HFF-Myc (cell line): ENCODE measurements at places on chromosomes 2 and 18.

DNA sequence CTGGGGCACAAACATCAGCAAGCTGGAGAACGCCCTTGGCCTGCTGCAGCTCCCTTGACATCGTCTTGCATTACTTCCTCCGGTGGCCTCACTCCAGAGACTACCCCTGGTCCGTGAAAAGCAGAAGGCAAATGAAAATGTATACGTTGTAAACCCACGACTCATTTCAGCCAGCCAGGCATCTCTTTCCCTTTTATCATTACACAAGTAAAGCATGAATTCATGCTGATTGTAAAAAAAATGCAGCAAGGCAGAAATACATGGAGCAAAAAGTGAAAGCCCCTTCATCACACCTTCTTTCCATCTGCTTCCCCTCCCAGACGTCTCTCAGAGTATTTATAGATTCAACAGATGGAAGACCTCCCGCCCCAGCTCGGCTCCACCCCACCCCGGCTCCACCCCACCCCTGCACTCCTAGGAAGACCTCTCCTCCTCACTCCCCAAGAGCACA is 41.6 kb upstream of the RALBP1 start:
- no peak for DNase-seq

GRCh38 chr2:8872821-8873432 is 35.5 kb upstream of the KIDINS220 start:
- DNase-seq, result peak; percentile 30

DNA sequence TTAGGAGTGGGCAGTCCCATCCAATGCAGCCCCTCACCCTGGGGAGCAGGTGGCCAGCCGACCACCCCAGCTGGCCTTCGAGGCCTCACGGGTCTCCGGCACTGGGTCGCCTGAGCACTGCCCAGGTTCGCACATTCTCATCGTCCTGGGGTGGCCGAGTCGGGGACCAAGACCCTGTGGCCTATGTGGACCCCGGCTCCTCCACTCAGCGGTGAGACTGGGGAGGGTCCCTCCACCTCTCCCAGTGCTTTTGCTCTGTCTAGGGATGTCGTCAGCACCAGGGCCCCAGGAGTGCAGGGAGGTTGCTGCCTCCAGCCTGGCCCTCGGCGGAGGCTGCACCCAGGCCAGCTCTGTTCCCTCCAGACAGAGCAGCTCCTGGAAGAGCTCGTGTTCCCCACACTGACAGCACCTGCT is 89.6 kb downstream of the TPO start:
- DNase-seq, result no peak

GRCh38 chr18:22219568-22220355 is 50.4 kb downstream of the GATA6 start:
- DNase-seq, result no peak

DNA sequence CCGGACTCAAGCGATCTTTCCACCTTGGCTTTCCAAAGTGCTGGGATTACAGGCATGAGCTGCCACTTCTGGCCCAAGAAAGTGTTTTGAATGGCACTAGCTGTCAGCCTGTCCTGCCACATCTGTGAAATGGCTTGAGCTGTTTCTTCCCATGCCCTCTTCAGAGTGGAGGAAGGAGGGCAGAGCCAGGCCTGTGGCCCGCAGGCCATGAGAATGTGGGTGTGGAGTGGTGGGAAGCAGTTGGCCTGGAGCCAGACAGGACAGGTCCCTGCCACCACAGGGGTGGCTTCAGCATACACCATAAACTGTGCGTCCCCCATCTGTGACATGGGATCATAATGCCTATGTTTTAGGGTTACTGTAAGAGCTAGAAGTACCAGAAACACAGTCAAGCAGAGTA is 6.5 kb downstream of the SLC66A3 start:
- DNase-seq, result no peak

- no peak for DNase-seq
Measured at GRCh38 chr2:157307021-157307420, 18.6 kb downstream of the ERMN start.

GRCh38 chr2:67083951-67084350 is 313.2 kb upstream of the ETAA1 start:
- no peak for DNase-seq

GRCh38 chr2:111662771-111663470 is 221.1 kb downstream of the ANAPC1 start:
- DNase-seq, result no peak

DNA sequence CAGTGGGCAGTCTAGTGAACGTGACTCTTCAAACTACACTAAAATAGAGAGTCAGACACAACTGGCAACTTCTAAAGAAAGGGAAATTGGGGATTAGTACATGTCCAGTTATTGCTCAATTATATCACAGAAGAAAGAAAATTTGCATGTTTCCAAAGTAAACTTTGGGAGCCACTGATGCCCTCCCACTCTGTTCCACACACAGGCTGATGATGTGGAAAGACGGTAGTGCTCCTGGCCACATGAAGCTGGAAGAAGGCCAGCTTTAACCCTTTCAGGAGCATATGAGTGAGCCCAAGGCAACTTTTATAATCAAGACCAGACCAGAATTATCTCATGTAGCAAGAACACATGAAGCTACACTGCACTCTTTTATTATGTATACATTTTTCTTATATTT is 141.0 kb downstream of the NR4A2 start:
- DNase-seq, result no peak

- DNase-seq, result no peak
Measured at GRCh38 chr18:70288171-70288850, 534 bp upstream of the SOCS6 start.

DNA sequence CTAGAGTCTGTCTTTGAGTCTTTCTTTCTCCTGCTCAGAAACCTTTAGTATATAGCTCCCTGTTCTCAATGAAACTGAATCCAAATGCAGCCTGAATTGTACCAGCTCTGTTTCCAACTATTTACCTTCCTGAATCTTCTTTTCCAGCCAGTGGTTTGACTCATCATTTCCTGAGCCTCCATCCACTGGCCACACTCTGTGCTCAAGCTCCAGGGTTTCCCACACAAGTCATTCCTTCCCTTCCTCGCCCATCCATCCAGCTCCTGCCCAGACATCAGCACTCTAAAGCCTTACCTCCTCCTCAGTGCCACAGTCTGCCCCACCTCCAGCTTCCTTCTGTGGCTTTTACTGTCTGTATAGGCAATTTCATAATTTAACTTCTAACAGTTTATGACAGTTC is 233.6 kb upstream of the RASGRP3 start:
- no peak for DNase-seq

GRCh38 chr2:186544255-186544675 is 45.6 kb upstream of the ITGAV start:
- peak; percentile 77 for DNase-seq

DNA sequence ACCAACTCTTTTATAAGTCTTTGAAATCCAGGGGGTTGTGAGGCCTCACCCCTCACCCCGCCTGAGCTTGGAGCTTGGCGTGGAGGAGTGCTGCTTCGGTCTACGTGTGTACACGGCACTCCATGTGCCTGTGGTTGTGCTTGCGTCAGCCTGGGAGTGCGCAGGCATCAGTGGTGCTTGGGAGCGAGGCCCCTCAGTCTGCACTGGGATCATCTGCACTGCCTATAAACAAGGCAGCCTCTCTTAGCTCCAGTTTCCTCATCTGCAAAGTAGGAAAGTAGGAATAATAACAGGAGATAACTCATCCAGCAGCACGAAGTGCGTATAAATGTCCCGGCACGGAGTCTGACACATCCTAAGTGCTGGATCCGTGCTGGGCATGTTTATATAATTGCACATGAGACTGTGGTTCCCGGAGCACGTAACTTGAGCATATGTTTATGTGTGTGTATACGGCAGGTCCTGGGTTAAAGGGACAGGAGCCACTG is 1.2 kb downstream of the GYPC start:
- peak; percentile 95 for DNase-seq

- no peak for DNase-seq
Measured at GRCh38 chr2:113124984-113125855, 2.2 kb upstream of the IL1RN start.

- DNase-seq, result no peak
Measured at GRCh38 chr2:172283476-172283875, 143.9 kb upstream of the ITGA6 start.

GRCh38 chr2:217943446-217944321 is 59.1 kb downstream of the TNS1 start:
- no peak for DNase-seq

DNA sequence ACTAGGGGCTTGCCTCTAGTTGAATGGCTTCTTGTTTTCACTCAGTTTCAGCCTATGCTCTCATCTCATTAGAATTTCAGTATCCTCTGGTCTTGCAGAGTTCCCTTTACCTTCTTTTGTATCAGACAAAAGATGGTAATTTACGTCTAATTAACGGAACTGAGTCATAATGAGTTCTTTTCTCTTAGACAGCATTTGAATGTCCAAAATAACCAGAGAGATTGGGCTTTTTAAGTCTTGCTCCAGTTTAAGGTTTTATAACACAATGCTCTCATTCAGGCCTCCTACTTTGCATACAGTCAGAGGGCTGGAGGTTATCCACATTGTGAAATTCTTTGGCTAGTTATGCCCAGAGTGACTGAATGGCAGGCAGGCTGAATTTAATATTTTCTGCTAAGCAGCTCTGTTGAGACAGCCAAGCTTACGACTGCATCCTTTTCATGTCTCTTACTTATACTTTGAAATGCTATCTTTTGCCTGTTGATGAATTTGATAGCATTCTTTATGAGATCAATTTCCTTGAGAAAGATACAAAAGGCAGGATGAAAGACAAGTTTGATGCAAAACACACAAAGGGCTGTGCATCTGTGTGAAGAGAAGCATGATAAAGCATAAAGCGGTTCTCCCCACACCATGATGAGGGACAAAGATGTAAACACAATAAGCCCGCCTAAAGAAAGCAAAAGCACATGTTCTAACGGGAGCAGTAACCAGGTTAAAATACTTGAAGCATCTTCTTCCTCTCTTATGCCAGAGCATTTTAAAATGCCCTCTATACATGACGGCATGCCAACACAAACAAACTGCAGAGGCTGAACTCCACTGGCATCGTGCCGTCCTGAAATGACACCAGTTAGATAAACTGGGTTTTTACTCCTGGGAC is 90.0 kb downstream of the CDH2 start:
- DNase-seq, result no peak

DNA sequence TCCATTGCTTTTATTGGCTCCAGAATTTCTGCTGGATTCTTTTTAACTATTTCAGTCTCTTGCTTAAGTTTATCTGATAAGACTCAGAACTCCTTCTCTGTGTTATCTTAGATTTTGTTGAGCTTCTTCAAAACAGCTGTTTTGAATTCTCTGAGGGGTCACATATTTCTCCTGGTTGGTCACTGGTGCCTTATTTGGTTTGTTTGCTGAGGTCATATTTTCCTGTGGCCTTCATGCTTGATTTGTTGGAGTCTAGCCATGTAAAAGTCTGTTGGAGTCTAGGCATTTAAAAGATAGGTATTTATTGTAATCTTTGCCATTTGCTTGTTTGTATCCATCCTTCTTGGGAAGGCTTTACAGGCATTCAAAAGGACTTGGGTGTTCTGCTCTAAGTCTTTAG is 398.7 kb downstream of the DSEL start:
- DNase-seq, result no peak

GRCh38 chr2:120741571-120742561 is 6.2 kb downstream of the GLI2 start:
- no peak for DNase-seq

GRCh38 chr18:26804519-26804918 is 61.0 kb downstream of the AQP4 start:
- DNase-seq, result no peak

GRCh38 chr2:16665748-16666448 is at the start of gene CYRIA:
TSS of gene CYRIA (minus strand) at chr2:16665834. CDS start at chr2:16588119, 77,715 bp downstream.
- DNase-seq, result no peak
